EH (cell line): ENCODE measurements at places on chromosomes 2 and 18.
A peak's percentile ranks its signal among the peaks of the same experiment; 100 is the strongest.

DNA sequence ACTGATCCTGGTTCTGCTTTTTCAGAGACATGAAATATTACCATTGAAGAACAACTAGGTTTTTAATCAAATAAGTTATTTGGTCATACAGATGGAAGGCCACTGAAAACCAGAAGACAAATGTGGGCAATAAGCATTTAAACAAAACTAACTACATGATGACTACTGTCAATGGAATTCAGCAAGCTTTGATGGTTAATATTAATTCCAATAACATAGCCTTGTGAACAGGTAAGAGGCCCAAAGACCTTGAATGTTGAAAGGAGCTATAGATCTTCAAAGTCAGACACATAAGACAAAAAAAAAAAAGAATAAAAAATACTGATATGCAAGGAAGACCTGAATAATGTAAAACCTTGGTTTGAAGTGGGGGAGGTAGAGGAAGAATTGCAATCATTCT lies 1955.6 kb upstream of the CELF4 start:
- no peak for DNase-seq

GRCh38 chr2:69948032-69948962 lies 13.1 kb downstream of the ASPRV1 start:
- no peak for DNase-seq

DNA sequence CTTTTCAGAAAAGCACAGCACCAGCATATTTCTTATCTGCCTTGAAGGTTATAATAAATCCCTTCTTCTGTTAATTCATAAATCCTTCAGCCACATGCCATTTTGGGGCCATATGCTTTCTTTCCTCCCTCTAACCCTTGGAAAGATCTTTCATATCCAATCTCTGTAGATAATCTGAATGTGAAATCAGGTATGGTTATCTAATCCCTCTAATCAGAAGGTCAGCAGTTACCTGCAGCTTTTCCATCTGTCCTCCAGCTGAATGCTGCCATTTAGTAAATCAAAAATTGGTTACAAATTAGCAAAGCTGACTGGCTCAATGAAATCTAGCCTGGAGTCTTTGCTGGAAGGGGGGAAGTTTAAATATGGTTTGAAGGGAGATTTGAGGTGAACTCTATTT lies 230.5 kb downstream of the PIK3C3 start:
- no peak for DNase-seq

DNA sequence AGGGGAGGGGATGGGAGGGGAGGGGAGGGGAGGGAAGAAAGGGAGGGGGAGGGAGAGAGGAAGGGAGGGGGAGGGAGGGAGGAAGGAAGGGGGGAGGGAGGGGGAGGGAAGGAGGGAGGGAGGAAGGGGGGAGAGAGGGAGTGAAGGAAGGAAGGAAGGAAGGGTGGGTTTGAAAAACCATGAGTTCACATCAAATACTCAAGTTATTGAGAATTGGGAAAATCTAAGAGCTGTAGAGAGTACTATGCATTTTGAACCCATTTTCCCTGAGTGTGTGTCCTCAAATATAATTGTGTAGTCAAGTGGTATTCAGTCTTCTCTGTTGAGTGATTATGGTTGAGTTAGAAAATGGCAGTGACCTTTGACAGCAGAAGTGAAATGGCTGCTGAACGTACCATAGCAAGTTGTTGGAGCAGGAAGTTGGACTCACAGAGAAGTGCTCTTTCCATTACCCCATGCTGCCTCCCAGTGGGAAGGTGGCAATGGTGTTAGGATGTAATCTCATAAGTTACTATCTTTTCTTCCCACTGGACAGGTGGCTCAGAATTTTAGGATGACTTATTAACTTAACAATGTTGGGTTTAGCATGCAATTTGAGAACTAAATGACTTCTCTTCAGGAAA lies 214.6 kb downstream of the SETBP1 start:
- peak; percentile 71 for DNase-seq
